CD8-positive, alpha-beta memory T cell (primary cell): ENCODE measurements at places on chromosomes 12 and 14. TPM values are rescaled to one million over a fixed set of nuclear protein-coding genes. Genes with fewer than 3 reads are reported as not detected.

NT5DC3 gene
- polyA plus RNA-seq: 0.93 TPM

TPPP2 gene
- polyA plus RNA-seq: not detected

ART4 gene
- not detected for polyA plus RNA-seq

PTPRB gene
- polyA plus RNA-seq: not detected

GPR65 gene
- 40.4 TPM for polyA plus RNA-seq

BEGAIN gene
- 0.26 TPM for polyA plus RNA-seq
